NCI-H69 (cell line): ENCODE measurements at places on chromosomes 3 and 15.

- DNase-seq = no peak
These were observed 108.4 kb downstream of the SERPINI1 start for GRCh38 chr3:167843886-167844285.

GRCh38 chr3:68403741-68404140 lies 528.6 kb downstream of the TAFA4 start:
- DNase-seq = no peak

- no peak for DNase-seq
These were observed 19.8 kb downstream of the CCR3 start for GRCh38 chr3:46261926-46262594.

- no peak for DNase-seq
These were observed 1.8 kb downstream of the ITIH1 start for GRCh38 chr3:52779011-52779836.

GRCh38 chr15:90869140-90869541 lies 753 bp downstream of the FURIN start:
- no peak for DNase-seq
